ENCODE measurements at places on chromosomes 2 and 18.

GRCh38 chr2:233381638-233381995 lies 27.3 kb downstream of the DGKD start:
- DNase-seq = no peak

GRCh38 chr18:39842366-39842914 lies 2112.6 kb upstream of the PIK3C3 start:
- no peak for DNase-seq

DNA sequence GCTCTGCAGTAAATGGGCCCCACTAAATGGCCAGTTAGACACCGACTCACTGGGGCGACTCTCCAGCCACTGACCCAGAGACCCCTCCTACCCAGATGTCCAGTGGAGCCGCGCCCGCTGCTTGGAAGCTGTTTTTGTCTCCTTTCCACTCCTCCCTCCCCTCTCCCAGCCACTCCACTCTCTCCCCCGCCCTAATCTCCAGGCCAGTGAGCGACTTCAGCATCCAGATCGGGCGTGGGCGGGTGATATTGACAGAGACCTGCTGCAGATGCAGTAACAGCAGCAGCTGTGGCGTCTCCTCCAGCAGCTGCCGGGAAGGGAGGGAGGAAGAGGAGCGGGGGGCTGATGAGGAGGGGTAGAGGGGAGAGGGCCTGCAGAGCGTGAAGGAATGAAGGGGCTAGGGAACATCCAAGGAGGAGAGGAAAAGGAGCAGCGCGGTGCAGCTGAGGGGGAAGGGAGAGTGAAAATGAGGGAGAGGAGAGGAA lies at the start of gene SCN7A:
Gene SCN7A (minus strand): TSS at position 110 of the 485 bp plus-strand sequence. CDS start 16,553 bp downstream, outside the sequence.
- DNase-seq = no peak

GRCh38 chr2:102657770-102658169 lies 38.4 kb downstream of the SLC9A2 start:
- no peak for DNase-seq

- peak; percentile 23 for DNase-seq
Measured at GRCh38 chr2:40332191-40332826, 119.6 kb downstream of the SLC8A1 start.

- no peak for DNase-seq
Measured at GRCh38 chr2:127233710-127234109, 13.6 kb upstream of the CYP27C1 start.

DNA sequence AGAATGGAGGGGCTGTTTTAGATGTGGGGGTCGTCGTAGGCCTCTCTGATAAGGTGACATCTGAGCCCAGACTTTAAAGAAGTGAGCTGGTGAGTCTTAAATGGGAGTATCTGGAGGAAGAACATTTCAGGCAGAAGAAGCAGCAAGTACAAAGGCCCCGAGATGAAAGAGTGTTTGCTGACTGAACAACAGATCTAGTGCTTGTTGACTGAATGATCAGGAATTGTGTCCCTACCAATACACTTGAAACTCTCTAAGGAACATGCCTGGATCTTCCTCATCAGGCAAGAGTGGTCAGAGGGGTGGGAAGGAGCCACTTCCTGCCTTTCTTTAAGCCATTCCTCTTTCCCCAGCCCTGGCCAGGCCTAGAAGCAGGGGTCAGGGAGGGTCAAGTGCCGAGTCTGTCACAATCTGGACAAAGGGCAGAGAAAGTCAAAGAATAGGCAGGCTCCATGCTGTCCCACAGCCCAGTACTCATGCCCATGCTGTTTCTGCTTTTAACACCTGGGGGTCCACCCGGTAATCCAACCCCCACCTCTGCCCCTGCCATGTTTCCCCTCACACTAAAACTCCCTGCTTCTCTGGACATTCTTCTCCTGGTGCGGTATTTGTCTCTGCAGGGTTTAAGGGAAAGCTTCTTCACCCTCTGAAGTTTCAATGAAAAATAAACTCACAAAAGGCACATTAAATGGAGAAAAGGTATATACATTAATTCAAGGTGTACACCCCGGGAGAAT lies 3.0 kb upstream of the TMEM37 start:
- no peak for DNase-seq

- DNase-seq = no peak
Measured at GRCh38 chr2:52698408-52698807, 1069.2 kb upstream of the CHAC2 start.

- no peak for DNase-seq
Measured at GRCh38 chr2:46563186-46563585, 83.8 kb downstream of the TMEM247 start.

GRCh38 chr2:62140426-62141141 lies 55.3 kb upstream of the B3GNT2 start:
- DNase-seq = no peak

DNA sequence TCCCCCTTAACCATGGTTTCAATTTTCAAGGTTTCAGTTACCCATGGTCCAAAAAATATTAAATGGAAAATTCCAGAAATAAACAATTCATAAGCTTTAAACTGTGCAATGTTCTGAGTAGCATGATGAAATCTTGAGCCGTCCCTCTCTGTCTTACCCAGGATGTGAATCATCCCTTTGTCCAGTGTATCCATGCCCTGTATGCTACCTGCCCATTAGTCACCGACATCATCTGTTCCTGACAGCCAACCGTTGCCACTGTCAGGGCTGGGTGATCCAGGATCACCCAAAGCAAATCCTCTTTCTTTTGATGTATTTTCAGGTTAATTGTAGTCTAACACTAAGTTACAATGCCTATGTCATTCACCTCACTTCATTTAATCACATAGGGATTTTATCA lies 15.7 kb upstream of the OLA1 start:
- no peak for DNase-seq

- no peak for DNase-seq
Measured at GRCh38 chr2:100820523-100821254, 750 bp downstream of the NPAS2 start.

- no peak for DNase-seq
Measured at GRCh38 chr2:36147670-36148390, 207.7 kb upstream of the CRIM1 start.
